NCI-H1694 treated with DMSO at 0.1 percent for 48 hours (cell line): ENCODE measurements at places on chromosomes 11 and 22.

- no peak for DNase-seq
These were observed 16.1 kb downstream of the IGF2 start for GRCh38 chr11:2122907-2123627.

- no peak for DNase-seq
These were observed 28.9 kb upstream of the TMA7B start for GRCh38 chr22:39931251-39931650.

- no peak for DNase-seq
These were observed 3.6 kb upstream of the AIFM3 start for GRCh38 chr22:20963201-20964052.

GRCh38 chr11:19919050-19919561 lies 206.5 kb downstream of the NAV2 start:
- DNase-seq, result no peak

DNA sequence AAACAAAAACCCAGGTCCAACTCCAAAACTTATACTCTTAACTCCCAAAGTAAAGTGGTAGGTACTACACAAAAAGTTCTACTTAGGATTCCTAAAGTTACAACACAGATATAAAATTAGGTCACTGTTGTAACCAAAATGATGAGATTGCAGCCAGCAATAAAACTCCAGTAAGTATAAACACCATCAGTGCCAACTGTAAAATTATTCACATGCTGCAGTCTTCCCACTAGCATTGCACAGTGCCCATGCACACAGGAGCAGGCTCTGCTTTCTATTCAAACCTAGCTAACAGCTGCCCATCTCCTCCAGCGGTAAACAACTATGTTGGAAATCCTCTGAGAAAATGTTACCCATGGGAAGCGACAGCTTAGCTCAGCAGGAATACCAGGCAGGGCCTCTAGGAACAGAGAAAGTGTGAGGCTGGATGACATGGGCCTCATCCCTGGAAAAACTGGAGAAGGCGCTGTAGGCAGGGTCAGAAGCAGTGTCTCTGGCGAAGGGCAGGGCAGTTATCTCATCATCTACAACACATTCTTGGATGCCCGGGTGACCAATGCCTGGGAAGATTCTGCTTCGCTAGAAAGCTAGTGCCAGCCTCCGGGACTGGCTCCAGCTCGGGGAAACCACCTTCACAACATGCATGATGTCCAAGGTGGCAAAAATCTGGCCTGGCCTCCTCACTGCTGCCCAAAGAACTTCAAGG lies 9.1 kb downstream of the CPT1A start:
- DNase-seq, result no peak

DNA sequence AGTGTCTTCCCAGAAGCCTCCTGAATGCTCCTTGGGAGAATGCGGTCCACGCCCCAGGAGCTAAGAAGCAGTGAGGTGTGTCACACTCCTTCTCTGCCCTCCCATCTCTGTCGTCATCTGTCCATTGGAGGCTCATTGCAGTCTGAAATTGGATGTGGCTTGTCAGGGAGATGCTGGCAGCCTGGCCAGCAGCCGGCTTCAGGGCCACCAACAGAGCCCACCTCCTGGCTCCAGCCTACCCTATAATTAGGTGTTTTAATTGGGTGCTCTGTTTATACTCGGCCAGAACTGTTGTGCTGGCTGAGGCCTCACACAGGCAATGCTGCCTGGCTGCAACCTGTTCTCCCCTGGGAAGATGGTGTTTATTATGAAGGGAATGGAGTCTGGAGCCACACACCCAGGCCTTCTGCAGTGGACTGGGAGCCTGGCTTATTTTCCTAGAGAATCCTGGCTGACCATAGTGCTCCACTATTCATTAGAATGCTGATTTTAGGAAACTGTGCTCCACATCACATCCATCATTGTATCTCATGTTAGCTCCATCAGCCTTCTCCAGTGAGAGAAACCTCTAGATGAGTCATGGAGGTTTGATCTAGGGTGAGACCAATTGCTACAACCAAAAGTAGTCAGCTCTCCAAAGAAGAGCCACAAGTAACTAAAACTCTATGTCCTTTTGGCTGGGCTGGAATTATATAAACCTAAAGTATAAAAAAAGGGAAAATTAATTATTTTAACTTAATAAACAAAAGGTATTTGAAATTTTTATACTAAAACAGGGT lies 86.8 kb upstream of the CRTAM start:
- no peak for DNase-seq

- DNase-seq, result no peak
These were observed 46.8 kb downstream of the PLAAT5 start for GRCh38 chr11:63444160-63444559.

DNA sequence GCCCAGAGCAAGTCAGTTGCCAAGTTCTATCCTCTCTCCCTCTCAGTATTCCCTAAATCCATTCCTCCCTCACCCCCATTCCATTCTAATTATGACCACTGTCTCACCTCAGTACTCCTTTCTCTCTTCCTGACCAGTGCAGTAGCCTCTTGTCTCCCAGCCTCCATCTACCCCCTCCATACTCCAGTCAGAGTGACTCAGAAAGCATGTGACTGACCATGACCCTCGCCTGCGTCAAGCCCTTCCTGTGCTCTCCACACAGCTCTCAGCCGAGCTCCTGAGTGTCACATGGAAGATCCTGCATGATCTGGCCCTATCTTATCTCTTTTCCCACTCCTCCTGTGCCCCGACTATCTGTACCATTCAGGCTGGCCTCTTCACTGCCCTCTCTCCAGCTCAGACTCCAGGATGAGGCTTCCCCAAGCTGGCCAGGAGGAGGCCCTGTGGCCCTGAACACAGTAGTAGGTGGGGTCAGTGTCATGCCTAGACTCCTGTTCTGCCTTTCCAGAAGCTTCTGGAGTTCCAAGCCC lies 42.6 kb downstream of the NEU3 start:
- DNase-seq, result no peak

DNA sequence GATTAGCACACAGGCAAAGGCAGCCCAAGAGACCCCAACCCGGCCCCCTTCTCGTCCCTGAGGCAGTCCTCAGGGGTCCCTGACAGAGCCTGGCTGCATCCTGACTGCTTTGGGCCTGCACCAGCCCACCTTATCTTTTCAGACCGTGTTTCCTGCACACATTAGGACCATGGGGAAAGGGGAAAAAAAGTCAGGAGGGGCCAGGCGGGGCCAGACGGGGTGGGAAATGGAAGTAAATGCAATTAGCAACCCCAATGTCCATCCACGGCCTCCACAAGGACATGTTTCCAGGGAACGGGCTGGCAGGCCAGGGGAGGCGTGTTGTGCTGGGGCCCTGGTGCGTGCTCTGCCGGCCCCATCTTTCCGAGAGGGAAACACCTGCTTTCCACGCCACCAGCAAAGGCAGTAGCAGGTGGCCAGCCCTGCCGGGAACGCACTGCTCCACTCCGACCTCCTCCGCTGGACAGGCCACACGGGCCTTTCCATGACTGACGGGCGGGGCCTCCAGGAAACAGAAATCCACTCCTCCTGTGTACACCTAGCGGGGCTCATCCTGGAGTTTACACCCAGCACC lies 7.4 kb downstream of the EHD1 start:
- no peak for DNase-seq

DNA sequence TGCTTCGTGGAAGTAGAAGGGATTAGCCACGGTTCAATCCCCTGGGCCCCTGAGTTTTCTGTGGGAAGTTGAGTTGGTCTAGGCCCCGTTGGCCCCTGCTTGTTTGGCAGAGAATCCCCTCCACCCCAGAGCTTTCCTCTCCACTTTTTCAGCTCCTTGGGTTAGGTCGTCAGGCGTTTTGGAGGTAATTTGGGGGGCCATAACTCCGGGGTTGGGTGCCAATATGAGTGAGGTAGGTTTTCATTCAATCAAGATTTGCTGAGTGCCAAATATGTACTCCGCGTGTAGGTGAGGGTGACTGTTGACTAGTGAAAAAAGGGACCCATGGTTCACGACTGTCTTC lies 590 bp downstream of the ATG13 start:
- no peak for DNase-seq

DNA sequence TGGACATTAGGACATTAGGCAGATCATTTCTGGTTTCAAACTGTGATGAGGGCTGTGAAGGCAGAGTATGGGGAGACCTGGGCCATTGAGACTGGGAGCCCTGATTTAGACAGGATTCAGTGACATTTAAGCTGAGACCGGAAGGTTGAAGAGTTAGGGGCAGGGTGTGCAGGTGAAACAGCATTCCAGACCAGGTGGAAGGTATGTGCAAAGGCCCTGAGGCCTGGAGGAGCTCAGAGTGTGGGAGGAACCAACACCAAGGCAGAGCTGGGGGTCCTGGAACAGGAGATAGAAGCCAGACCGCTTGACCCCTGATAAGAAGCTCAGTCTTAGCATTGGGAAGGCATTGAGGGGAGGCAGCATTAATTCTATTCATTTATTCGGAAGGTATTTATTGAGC lies 32.5 kb downstream of the ZC3H7B start:
- no peak for DNase-seq

DNA sequence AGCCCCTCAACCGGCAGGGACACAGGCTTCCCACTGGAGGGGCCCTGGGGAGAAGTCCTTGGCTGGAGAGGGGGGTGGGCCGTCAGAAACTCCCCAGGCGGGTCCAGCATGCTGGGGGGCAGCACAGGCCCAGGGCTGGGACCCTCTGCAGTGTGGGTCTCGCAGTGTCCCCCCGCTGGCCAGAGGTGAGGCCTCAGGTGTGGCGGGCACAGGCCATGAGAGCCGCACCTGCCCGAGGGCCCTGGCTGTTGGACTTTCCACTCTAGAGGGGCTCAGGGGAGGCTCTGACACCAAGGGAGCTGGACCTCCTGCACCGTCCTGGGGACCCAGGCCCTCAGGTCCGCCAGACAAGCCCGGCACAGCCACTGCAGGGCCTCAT lies 10.7 kb upstream of the PIM3 start:
- no peak for DNase-seq

DNA sequence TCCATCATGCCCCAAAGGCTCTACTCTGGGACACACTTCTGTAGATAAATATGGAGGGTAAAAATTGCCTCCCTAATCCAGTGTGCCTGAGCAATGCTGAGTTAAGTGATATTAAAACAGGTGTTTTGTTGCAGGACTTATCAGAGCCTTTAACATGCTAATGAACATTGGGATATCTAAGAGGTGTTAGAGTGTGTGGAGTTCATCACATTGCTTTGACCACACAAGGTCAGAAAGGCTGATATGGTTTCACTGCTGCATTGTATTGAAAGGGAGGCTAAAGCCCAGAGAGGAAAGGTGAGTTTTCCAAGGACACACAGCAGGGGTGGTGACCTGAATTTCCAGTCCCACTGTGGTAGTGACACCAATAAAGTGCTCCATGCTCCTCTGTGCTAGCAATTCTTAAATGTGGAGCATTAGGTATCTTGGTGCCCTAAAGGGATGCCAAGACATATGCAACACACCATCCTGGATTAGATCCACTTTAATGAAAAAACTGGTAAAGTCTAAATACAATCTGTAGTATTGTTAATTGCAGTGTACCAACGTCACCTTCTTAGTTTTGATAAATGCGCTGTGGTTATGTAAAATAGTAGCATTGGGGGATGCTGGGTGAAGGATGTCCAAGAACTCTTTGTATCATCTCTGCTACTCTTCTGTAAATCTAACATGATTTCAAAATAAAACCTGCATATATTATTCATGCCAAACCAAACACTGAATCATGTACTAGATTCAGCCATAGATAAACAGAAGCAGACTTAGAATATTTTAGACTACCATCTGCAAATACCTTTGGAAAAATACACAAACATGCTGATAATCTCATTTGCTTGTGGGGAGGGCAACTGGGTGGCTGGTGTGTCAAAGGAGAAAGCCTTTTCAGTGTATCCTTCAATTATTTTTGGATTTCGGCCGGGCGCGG lies 45.8 kb downstream of the MIAT start:
- DNase-seq, result no peak
